ENCODE measurements at places on chromosomes 2 and 18.

GRCh38 chr2:210577263-210578071 lies 21.1 kb downstream of the CPS1 start:
- DNase-seq, result peak; percentile 90

- peak; percentile 44 for DNase-seq
Observed at GRCh38 chr2:159515441-159515840, 100.9 kb downstream of the BAZ2B start.

GRCh38 chr2:231769170-231770136 lies 11.6 kb downstream of the PDE6D start:
- no peak for DNase-seq

GRCh38 chr2:217897816-217898806 lies 104.7 kb downstream of the TNS1 start:
- DNase-seq, result peak; percentile 68

DNA sequence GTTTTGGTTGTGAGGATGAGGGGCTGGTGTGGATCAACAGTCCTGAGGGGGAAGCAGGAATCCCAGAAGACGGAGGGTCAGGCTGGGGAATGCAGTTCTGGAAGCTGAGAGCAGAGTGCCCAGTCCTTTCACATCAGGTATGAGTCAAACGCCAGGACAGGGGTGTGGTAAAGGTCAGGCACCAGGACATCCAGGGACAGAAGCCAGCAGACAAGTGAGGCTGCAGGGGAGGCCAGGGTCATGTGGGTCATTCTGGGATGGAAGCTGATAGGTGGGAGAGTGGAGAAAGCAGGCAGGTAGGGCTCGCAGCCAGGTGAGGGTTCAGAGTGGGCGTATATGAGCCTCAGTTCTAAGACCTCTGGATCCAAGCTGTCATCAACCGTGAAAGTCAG lies 12.8 kb upstream of the GNLY start:
- no peak for DNase-seq

DNA sequence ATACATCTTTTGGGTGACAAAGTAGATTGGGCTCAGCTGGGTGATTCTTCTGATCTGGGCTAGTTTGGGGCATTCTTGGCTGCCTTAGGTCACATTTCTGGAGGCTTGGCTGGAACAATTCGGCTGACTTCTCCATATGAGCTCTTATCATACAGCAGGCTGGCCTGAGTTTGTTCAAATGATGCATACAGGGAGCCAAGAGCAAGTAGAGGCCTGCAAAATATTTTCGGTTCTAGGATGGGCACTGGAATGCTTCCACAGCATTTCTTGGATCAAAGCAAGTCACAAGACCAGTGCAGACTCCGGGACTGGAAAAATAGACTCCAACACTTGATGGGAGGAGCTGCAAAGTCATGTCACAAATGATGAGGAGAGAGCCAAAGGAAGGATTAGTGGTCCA lies 98.4 kb downstream of the SCG2 start:
- no peak for DNase-seq

- no peak for DNase-seq
Observed at GRCh38 chr2:123609077-123609476, 416.0 kb upstream of the CNTNAP5 start.

GRCh38 chr2:135844301-135844895 lies 7.4 kb upstream of the LCT start:
- DNase-seq, result no peak

DNA sequence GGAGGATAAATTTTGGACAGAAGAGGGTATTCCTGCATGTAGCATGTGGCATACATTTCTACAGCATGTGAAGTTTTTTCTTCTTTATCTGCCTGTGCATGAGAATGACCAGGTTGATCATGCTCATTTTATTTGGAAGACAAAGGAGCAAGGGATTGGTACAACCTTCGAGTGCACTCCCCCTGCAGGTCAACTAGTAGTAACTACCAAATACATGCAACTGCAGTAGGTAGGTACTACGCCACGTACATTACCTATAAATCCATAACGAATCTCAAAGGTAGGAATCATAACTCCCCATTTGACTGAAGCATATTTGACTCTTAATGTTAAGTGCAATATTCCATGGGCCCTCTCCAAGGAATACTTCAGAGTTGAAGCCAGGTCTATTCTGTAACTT lies 763.9 kb downstream of the TSN start:
- peak; percentile 10 for DNase-seq

GRCh38 chr2:180559771-180560170 lies 420.6 kb upstream of the UBE2E3 start:
- DNase-seq, result no peak

DNA sequence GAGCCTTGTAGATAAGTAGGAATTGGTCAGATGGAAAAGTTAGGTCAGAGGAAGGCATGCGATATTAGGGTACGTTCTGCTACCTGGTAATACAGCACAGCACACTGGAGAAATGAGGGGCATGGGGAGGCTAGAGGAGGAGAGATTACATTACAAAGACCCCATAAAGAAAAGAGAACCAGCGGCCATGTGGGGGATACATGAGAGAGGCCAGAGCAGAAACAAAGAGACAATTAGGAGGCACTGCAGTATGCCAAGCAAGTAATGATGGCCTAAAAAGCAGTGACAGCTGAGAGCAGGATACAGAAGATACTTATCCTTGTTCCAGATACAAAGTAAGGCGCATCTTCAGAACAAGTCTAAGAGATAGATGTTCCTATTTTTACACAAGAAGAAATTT lies 40.0 kb downstream of the TXNL1 start:
- DNase-seq, result no peak

GRCh38 chr2:109062145-109062858 lies 66.7 kb upstream of the SH3RF3 start:
- no peak for DNase-seq
